Neural progenitor cell (in vitro differentiated cells): ENCODE measurements at places on chromosomes 4 and X. TPM values are rescaled to one million over a fixed set of nuclear protein-coding genes. Genes with fewer than 3 reads are reported as not detected.

DNA sequence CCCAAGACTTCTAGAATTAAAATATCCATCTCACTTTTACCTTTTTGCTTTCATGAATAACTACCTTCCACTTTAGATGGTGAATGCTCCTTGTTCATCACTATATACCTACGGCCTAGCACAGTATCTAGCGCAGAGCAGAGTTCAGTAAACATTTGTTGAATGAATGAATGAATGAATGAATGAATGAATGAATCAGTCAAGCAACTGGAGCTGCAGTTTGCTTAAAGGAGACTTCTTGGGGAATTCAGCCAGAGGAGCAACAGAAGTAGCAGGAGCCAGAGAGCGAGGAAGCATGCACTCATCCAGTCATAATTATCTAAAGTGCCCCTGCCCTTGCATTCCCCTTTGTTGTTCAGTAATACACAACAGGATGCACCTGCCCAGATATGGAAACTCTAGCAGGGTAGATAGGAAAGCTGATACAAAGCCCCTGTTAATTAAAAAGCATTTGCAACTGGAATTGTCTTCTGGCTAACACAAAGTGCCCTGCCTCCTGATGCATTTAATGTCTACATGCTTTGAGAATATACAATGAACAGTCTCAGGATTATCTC lies 103.0 kb upstream of the MBNL3 start:
- peaks cover 11% of the 10 kb centered on the region for H3K4me1 ChIP-seq
- no peak overlapping the region for H3K27ac ChIP-seq

GRCh38 chrX:53374923-53375322 lies 47.5 kb downstream of the SMC1A start:
- no peaks in the 10 kb centered on the region for H3K4me1 ChIP-seq
- no peaks in the 10 kb centered on the region for H3K27me3 ChIP-seq
- no peaks in the 10 kb centered on the region for H3K36me3 ChIP-seq
- H3K4me3 ChIP-seq, result no peak overlapping the region

Gene GLRA3
- total RNA-seq, result not detected in 2 replicates

Gene ELOVL6
- 45.9 and 54.4 TPM in 2 replicates for total RNA-seq

GRCh38 chr4:103375278-103375677 lies 177.1 kb upstream of the CENPE start:
- H3K4me3 ChIP-seq, result no peak overlapping the region
- peaks cover 13% of the 10 kb centered on the region for H3K4me1 ChIP-seq
- DNase-seq, result no peak
- H3K27me3 ChIP-seq, result no peaks in the 10 kb centered on the region
- H3K27ac ChIP-seq, result no peak overlapping the region

Gene COL4A6
- total RNA-seq, result 40.5 and 62.6 TPM in 2 replicates

Gene RASGEF1B
- total RNA-seq, result 7.5 and 9.4 TPM in 2 replicates

DNA sequence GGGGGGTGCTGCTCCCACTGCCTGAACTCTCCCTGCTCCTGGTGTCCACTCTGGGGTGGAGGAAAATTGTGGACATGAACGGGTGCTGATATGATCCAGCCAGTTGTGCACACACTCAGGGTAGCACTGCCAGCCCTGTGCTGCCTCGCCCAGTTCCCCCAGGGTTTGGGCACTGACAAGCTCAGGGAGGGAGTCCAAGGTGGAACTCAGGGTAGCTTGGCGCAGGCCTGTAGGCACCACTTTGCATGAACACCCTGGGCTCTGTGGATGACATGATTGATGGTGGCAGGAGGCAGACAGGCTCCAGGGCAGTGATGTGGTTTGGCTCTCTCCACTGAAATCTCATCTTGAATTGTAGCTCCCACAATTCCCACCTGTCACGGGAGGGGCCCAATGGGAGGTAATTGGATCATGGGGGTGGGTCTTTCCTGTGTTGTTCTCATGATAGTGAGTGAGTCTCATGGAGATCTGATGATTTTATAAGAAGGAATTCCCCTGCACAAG lies 572.0 kb upstream of the PABPC4L start:
- DNase-seq, result no peak
- H3K27ac ChIP-seq, result no peak overlapping the region

DNA sequence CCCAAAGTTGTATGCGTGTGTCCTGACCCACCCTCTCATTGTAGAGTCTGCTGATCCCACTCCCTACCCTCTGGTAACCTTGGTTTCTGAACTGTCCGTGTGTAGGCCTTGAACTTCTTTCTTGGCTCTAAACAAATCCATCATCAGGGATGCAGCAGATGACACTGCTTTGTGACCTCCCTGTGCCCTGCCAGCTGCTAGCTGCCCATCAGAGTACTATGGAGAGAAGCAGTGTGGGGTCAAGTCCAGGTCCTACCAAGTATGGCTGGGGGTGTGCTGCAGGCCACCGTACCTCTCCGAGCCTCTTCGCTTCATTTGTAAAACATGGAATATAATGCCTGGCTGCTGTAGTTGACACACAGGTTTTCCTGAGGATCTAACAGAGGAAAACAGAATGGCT lies 183.5 kb upstream of the RBPJ start:
- H3K4me1 ChIP-seq, result peaks cover 17% of the 10 kb centered on the region
- no peak for DNase-seq
- H3K27me3 ChIP-seq, result no peaks in the 10 kb centered on the region
- H3K36me3 ChIP-seq, result no peaks in the 10 kb centered on the region
- no peak overlapping the region for H3K4me3 ChIP-seq
- H3K27ac ChIP-seq, result no peak overlapping the region

- H3K27ac ChIP-seq, result no peak overlapping the region
- H3K4me1 ChIP-seq, result no peaks in the 10 kb centered on the region
- H3K27me3 ChIP-seq, result peaks cover 2% of the 10 kb centered on the region
- no peak for DNase-seq
- H3K36me3 ChIP-seq, result no peaks in the 10 kb centered on the region
- no peak overlapping the region for H3K4me3 ChIP-seq
These were observed 165.2 kb upstream of the SLC7A11 start for GRCh38 chr4:138407329-138407728.

Gene TLR1
- total RNA-seq, result 0.03 TPM in 1 of 2 replicates, not detected in the other

- no peak within 1 kb of the TSS for H3K27ac ChIP-seq
- no peaks in the 10 kb centered on the region for H3K36me3 ChIP-seq
- H3K27me3 ChIP-seq, result no peaks in the 10 kb centered on the region
- peaks cover 21% of the 10 kb centered on the region for H3K4me1 ChIP-seq
- H3K4me3 ChIP-seq, result peak within 1 kb of the TSS; percentile 74
These were observed at the start of gene GPC4 for GRCh38 chrX:133415276-133416105. Gene GPC4 (minus strand): TSS chrX:133415489. CDS start chrX:133414965, 524 bp downstream.

DNA sequence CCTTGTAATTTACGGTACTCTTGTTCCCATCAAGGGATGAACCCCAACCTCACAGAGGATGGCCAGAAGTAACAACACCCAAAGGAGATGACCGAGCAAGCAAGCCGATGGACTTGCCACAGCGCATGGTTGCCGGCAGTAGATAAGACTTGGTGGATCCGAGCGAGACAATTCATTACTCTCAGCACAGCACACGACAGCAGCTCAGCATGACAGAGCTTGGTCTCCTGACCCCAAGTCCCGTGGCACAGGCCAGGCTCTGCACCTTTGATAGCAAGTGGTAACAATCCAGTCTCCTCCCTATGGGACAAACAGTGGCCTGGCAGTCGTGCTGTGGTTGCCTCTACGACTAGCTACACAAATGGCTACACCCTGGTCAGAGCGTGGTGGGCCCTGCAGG lies 26.3 kb downstream of the RWDD4 start:
- no peak overlapping the region for H3K4me3 ChIP-seq
- H3K36me3 ChIP-seq, result no peaks in the 10 kb centered on the region
- H3K4me1 ChIP-seq, result peaks cover 15% of the 10 kb centered on the region
- no peak overlapping the region for H3K27ac ChIP-seq
- no peaks in the 10 kb centered on the region for H3K27me3 ChIP-seq

GRCh38 chr4:1500231-1500965 lies 94.2 kb upstream of the NKX1-1 start:
- no peak overlapping the region for H3K4me3 ChIP-seq
- H3K4me1 ChIP-seq, result no peaks in the 10 kb centered on the region
- H3K27me3 ChIP-seq, result peaks cover 9% of the 10 kb centered on the region
- no peaks in the 10 kb centered on the region for H3K36me3 ChIP-seq
- no peak overlapping the region for H3K27ac ChIP-seq

DNA sequence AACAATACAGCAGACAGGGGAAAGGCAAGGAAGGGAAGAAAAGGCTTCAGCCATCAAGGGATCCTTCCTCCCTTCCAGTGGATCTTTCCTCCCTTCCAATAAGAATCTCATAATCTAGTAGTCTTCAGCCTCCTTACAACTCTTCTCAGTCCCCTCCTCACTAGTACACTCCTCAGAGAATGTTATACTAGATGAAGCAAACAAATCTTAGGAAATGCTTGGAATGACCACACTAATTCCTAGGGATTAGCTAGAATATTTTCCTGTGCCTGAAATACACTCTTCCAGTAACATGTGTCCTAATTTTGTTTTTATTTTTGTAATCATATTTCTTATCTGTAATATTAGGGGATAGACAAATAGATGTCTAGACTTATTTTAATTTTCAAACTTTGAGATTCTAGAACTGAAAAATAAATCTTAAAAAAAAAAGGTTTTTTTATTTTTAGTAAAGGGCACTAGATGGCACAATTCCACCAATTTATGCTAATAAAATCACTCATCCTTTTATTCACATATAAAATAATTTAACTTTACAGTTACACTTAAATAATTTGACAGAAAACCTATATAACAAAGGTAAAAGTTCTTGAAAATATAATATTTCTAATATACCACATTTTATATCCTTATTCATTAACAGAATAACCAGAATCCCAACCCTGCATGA lies 7.0 kb upstream of the STPG2 start:
- H3K27me3 ChIP-seq, result no peaks in the 10 kb centered on the region
- H3K27ac ChIP-seq, result no peak overlapping the region
- DNase-seq, result no peak
- no peaks in the 10 kb centered on the region for H3K36me3 ChIP-seq

- no peak for DNase-seq
- H3K27me3 ChIP-seq, result no peaks in the 10 kb centered on the region
- H3K4me3 ChIP-seq, result no peak overlapping the region
- H3K36me3 ChIP-seq, result no peaks in the 10 kb centered on the region
- H3K27ac ChIP-seq, result no peak overlapping the region
These were observed 318.0 kb upstream of the HS3ST1 start for GRCh38 chr4:11746734-11747133.

DNA sequence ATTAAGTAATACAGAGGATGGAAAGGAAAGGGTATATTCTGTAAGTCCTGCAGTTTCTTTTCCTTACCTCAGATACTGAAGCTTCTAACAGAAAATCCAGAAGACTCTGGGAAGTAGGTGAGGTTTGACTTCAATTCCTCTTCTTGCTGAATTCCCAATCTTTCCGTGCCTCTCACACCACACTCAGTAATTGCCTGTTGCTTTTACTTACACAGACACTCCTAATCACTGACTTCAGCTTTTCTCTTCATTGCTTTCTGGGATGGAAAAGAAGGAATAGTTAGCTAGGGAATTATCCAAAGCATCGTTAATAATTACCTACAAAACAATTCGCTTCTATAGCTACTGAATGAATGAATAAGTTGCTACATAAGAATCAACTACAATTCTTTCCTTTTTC lies 163.6 kb downstream of the FBXO8 start:
- peaks cover 19% of the 10 kb centered on the region for H3K27me3 ChIP-seq
- DNase-seq, result peak; percentile 6
- peaks cover 6% of the 10 kb centered on the region for H3K4me1 ChIP-seq
- H3K36me3 ChIP-seq, result no peaks in the 10 kb centered on the region

DNA sequence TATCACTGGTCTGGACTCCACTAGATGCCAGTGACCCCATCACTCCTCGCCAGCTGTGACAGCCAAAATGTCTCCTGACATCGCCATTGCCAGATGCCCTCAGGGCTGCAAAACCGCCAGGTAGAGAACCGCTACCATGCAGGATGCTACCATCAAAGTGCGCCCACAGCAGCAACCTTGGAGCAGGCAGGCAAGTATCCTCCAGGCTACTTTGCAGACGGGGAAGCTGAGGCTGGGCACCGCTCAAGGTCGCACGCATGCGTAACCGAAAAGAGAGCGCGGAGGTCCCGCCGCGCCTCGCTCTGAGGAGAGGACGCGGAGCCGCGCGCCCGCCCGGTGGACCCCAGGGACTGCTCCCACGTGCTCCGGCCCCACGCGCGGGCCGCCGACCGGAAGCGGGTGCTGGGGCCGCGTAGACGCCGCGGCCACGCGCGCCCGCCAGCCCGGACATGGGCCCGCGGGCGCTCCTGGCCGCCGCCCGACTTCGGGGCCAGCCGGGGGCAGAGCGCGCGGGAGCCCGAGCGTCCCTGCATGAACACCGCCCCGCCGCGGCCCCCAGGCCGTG lies at the start of gene STS:
Gene STS, plus strand, starts transcription at position 300 of the 565 bp plus-strand sequence. CDS start 105,488 bp downstream, outside the sequence.
- no peaks in the 10 kb centered on the region for H3K36me3 ChIP-seq
- peak; percentile 63 for DNase-seq
- H3K27ac ChIP-seq, result peak within 1 kb of the TSS; percentile 77
- H3K27me3 ChIP-seq, result no peaks in the 10 kb centered on the region
- peaks cover 3% of the 10 kb centered on the region for H3K4me1 ChIP-seq

Gene KCNIP4
- 0.39 TPM in 1 of 2 replicates, not detected in the other for total RNA-seq

DNA sequence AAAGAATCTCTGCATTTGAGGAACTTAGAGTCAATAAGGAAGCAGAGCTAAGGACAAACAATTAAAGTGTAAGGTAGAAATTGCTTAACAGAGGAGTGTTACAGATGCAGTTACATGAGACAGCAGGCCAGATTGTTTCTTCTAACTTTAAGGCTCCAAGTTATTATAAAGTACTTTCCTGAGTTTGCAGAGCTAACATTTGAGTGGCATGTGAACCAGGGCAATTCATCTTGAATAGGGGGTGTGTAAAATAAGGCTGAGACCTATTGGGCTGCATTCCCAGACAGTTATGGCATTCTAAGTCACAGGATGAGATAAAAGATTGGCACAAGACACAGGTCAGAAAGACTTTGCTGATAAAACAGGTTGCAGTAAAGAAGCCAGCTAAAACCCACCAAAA lies 7.6 kb upstream of the LNX1 start:
- no peak for DNase-seq
- H3K4me3 ChIP-seq, result no peak overlapping the region
- no peaks in the 10 kb centered on the region for H3K36me3 ChIP-seq
- no peak overlapping the region for H3K27ac ChIP-seq

DNA sequence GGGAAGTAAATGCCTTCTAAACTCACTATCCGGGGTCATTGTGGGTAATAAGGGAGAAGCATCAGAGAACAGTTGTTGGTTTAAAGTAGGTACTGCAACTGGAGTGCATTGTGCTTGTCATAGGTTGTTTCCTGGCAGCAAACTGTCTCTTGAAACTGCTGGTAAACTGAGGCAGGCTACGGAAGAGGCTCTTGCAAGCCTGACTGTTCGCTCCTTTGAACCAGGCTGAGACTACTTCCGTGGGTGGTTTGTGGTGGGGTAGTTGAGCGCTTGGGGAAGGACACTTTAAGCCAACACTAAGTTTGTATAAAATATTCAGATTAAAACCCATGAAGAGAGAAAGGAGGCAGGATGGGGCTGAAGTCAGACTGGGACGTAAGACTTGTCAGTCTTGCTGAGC lies 45.2 kb upstream of the WDR1 start:
- DNase-seq, result no peak
- no peaks in the 10 kb centered on the region for H3K36me3 ChIP-seq
- no peak overlapping the region for H3K4me3 ChIP-seq
- H3K4me1 ChIP-seq, result no peaks in the 10 kb centered on the region

Gene CNKSR2
- 54.5 and 60.4 TPM in 2 replicates for total RNA-seq

DNA sequence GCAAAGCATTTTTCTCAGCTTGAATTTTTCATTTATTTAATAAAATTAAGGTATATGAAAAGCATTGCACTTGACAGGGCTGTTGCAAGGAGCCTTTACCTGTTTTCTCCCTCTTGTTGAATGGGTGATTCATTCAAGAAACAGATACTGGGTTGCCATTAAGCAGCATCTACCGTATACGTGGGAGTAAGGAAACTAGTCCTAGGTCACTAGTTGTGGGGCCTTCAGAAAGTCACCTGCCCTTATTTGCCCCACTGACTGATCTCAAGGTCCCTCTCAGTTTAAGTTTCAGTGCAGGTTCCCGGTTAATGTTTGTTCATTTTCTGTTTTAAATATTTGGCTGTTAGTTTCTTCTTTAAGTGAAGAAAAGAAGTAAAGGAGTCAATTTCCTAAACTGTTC lies 34.0 kb downstream of the LHFPL1 start:
- H3K4me3 ChIP-seq, result no peak overlapping the region
- no peak overlapping the region for H3K27ac ChIP-seq
- peaks cover 8% of the 10 kb centered on the region for H3K4me1 ChIP-seq

Gene LRIT3
- total RNA-seq, result 0.09 and 0.15 TPM in 2 replicates
